ENCODE measurements at places on chromosomes 1 and 21. TPM values are rescaled to one million over a fixed set of nuclear protein-coding genes. Genes with fewer than 3 reads are reported as not detected.

DNA sequence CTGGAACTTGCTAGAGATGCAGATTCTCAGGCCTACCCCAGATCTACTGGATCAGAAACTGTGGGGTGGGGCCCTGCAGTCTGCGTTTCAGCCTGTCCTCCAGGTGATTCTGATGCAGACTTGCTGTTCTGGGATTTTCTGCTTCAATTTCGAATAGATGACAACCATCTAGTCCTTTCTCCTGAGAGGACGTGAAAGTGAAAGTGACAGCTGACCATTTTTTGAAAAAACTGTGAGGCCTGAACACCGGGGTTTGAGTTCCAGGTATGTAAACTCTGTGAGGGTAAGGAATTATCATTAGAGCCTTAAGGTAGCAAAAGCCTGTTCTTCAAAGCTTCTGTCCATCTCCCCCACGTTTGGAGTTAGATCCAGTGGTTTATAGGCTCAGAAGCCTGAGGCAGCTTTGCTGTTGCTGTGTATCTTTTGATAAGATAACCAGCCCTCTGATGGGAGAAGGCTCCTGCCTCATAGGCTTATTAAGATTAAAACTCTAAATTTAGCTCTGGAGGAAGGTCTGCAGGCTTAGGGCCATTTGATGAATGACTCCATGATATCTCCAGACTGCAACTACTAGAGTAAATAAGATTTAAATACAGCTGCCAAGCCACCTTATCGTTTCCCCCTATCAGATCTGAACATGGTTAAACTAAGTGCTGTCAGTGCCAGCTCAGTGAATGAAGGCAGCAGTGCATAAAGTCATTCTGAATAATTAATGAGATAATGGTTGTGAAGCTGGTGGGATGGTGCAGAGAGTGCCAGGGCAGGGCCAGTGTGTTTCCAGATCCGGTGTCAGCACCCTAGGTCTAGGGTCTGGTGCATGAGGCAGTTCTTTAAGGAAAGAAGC lies 335.2 kb downstream of the HHAT start:
- DNase-seq: no peak
- no peak overlapping the region for H3K27ac ChIP-seq
- peaks cover 5% of the 10 kb centered on the region for H3K4me1 ChIP-seq
- no peak overlapping the region for H3K4me3 ChIP-seq

- no peaks in the 10 kb centered on the region for H3K27me3 ChIP-seq
- H3K27ac ChIP-seq: no peak overlapping the region
- H3K4me3 ChIP-seq: no peak overlapping the region
- peaks cover 9% of the 10 kb centered on the region for H3K4me1 ChIP-seq
- DNase-seq: peak; percentile 42
- peaks cover 23% of the 10 kb centered on the region for H3K36me3 ChIP-seq
Measured at GRCh38 chr1:236167578-236167977, 25.2 kb downstream of the GPR137B start.

DNA sequence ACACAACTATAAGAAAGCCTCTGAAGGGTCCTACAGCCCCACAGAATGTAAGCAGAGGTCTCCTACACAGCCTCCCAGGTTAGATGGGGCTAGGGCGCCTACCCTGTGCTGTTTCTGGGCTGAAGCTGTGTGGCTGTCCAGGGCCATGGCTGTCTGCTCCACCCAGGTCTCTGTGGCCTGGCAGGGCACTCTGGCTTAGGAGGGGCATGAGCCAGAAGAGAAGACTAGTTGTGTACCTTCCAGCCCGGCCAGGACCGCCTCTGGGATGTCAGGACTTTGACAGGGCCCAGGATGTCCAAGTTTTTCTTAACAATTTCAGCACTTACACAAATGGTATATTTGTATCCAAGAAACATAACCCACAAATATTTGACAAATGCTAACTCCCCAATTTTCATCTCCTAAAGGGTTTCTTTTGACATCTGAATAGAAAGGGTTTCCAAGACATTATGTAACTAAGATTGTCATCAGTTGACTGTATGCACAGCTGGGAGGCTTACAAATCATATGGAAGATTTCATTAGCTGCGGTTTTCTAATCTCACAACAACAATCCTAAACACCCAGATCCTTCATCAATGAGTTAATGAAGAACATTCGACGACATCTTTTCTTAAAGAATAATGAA lies 80.5 kb downstream of the HSF2BP start:
- DNase-seq: no peak
- no peak overlapping the region for H3K27ac ChIP-seq
- H3K27me3 ChIP-seq: no peaks in the 10 kb centered on the region
- peaks cover 4% of the 10 kb centered on the region for H3K4me1 ChIP-seq
- H3K4me3 ChIP-seq: no peak overlapping the region

DNA sequence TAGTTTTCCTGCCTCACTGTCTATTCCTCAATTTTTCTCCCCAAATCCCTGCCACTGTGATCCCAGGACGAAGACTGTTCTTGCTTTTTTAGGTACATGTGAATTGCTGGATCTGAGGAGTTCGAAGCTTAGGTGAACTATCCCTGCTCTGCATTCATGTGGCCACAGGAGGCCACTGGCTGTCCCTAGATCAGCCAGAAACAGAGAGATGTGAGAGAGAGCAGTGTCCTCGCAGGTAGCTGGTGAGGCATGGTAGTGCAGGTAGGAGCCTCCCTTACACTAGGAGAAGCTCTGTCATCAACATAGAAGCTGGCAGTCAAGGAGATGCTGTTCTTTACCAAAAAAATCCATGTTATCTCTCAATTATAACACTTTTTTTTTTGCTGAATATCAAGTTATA lies 71.5 kb downstream of the USP24 start:
- DNase-seq: no peak
- H3K36me3 ChIP-seq: peaks cover 21% of the 10 kb centered on the region
- H3K27me3 ChIP-seq: no peaks in the 10 kb centered on the region

- peaks cover 11% of the 10 kb centered on the region for H3K4me1 ChIP-seq
- H3K27me3 ChIP-seq: no peaks in the 10 kb centered on the region
- peaks cover 3% of the 10 kb centered on the region for H3K36me3 ChIP-seq
- no peak overlapping the region for H3K27ac ChIP-seq
Measured at GRCh38 chr1:99731384-99731783, 35.1 kb downstream of the FRRS1 start.

GRCh38 chr1:98181036-98181764 lies 260.4 kb upstream of the DPYD start:
- DNase-seq: no peak
- no peak overlapping the region for H3K27ac ChIP-seq
- no peaks in the 10 kb centered on the region for H3K4me1 ChIP-seq
- peaks cover 4% of the 10 kb centered on the region for H3K27me3 ChIP-seq

- H3K36me3 ChIP-seq: peaks cover 10% of the 10 kb centered on the region
- no peaks in the 10 kb centered on the region for H3K27me3 ChIP-seq
- no peak overlapping the region for H3K4me3 ChIP-seq
- no peak for DNase-seq
- H3K27ac ChIP-seq: peak overlapping the region; percentile 4
- peaks cover 12% of the 10 kb centered on the region for H3K4me1 ChIP-seq
Measured at GRCh38 chr1:76510672-76511557, 356.4 kb upstream of the ST6GALNAC5 start.

- no peaks in the 10 kb centered on the region for H3K36me3 ChIP-seq
- no peaks in the 10 kb centered on the region for H3K4me1 ChIP-seq
- DNase-seq: no peak
- H3K4me3 ChIP-seq: no peak overlapping the region
Measured at GRCh38 chr1:119312500-119312899, 56.1 kb upstream of the HAO2 start.

GRCh38 chr1:53598966-53599365 lies 139.8 kb downstream of the DMRTB1 start:
- no peak overlapping the region for H3K4me3 ChIP-seq
- H3K27ac ChIP-seq: no peak overlapping the region
- H3K4me1 ChIP-seq: no peaks in the 10 kb centered on the region
- H3K36me3 ChIP-seq: no peaks in the 10 kb centered on the region

DNA sequence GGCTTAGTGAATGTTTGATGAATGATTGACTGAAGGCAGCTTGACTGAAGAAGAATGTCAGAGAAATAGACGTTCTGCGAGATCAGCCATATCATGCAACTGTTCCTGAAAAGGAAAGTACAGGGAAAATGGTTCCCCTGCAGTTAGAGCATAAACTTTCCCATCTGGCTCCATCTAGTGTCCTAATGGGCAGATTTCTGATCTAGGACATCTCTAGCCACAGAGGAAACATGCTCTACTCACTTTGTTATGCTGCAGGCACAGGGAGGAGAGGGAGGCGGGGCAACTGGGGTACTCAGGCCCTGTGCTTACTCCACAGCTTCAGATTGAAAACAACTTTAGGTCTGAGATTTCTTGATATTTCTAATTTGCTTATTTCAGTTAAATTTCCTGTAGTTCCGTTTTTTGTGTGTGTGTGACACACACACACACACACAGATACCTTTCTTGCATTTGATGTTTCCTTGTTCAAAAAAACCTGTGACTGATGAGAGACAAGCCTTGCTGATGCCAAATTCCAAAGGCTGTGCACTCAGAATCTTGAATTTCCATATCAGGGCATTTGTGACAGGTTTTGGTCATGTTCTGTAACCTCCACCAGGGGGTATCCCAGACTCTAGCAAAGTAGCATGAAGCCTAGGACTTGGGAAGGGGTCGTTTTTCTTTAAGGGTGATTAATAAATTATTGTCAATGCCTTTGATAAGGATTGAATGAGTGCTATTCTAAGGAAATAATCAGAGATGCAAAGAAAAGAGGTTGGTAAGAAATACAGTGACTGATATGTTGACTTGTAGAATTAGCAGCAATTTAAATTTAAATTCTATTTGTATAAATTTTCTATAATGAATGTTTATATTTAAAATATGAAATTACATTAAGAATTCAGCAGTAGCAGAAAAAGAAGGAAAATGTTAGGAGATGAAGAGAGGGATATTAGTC lies 139.7 kb upstream of the BEND5 start:
- H3K36me3 ChIP-seq: no peaks in the 10 kb centered on the region
- no peaks in the 10 kb centered on the region for H3K27me3 ChIP-seq
- no peak for DNase-seq
- no peak overlapping the region for H3K4me3 ChIP-seq
- no peaks in the 10 kb centered on the region for H3K4me1 ChIP-seq
- H3K27ac ChIP-seq: peak overlapping the region; percentile 20

Gene ATP6V1G3
- 0.69 TPM for total RNA-seq

GRCh38 chr1:235018720-235019444 lies 109.8 kb downstream of the TOMM20 start:
- peaks cover 43% of the 10 kb centered on the region for H3K4me1 ChIP-seq
- H3K36me3 ChIP-seq: no peaks in the 10 kb centered on the region
- H3K27ac ChIP-seq: no peak overlapping the region
- peaks cover 6% of the 10 kb centered on the region for H3K27me3 ChIP-seq

GRCh38 chr1:104592926-104593325 lies 843.2 kb downstream of the AMY1C start:
- H3K4me1 ChIP-seq: no peaks in the 10 kb centered on the region
- H3K4me3 ChIP-seq: no peak overlapping the region
- no peak overlapping the region for H3K27ac ChIP-seq
- no peak for DNase-seq
- no peaks in the 10 kb centered on the region for H3K36me3 ChIP-seq

Gene UROD
- total RNA-seq: 49.4 TPM

GRCh38 chr1:77636864-77637263 lies 45.6 kb downstream of the ZZZ3 start:
- H3K27ac ChIP-seq: no peak overlapping the region
- no peak for DNase-seq
- no peaks in the 10 kb centered on the region for H3K4me1 ChIP-seq
- no peaks in the 10 kb centered on the region for H3K27me3 ChIP-seq
- H3K36me3 ChIP-seq: peaks cover 30% of the 10 kb centered on the region
- no peak overlapping the region for H3K4me3 ChIP-seq

DNA sequence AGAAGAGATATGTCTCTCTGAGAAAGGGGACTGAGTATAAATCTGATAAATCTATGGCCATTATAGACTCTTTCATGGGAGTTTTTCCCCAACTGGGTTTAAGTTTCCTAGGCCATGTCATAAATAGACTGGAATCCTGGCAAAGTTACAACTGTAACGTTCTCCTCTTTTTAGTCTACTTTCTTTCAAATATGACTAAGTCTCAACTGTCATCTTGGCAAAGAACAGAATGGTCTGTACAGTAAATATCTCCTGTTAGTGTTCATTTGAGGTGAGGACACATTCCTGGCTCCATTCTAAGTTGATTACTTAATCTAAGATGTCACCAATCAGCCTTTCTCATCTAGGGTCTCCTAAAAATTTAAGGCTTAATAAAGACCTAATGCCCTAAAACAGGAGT lies 300.5 kb downstream of the BRINP2 start:
- no peak overlapping the region for H3K4me3 ChIP-seq
- no peaks in the 10 kb centered on the region for H3K27me3 ChIP-seq
- H3K27ac ChIP-seq: no peak overlapping the region
- H3K36me3 ChIP-seq: no peaks in the 10 kb centered on the region
- DNase-seq: no peak

Gene CFHR5
- not detected for total RNA-seq
